ENCODE measurements at places on chromosomes 5 and 9.

DNA sequence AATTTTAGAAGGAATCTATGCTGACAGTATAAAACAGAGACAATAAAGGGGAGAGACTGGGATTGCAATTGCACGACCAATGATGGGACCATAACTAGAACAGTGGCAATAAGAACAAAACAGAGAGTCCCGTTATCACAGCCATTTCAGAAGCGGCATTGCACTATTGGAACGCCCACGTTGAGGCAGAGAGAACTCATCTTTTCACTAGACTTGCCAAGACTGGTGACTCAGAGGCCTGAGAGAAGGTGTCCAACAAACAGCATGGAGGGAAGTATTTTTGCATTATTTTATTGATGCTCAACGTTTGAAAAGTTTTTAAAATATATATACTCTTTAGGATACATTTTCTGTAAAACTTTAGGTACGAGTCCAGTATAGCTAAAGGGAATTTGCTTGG, 737.7 kb downstream of the TLE1 start:
- no peak for DNase-seq

- DNase-seq, result no peak
Observed at GRCh38 chr5:180487556-180487955, 6.6 kb upstream of the CNOT6 start.

DNA sequence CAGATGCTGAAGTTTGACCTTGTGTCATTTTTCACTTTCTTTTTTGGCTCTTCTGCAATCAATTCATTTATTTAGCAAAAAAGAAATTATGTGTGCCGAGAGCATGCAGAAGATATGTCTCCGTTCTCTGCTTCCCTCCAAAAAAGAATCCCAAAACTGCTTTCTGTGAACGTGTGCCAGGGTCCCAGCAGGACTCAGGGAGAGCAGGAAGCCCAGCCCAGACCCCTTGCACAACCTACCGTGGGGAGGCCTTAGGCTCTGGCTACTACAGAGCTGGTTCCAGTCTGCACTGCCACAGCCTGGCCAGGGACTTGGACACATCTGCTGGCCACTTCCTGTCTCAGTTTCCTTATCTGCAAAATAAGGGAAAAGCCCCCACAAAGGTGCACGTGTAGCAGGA, 2.4 kb downstream of the FGFR4 start:
- no peak for DNase-seq

GRCh38 chr9:37650873-37651768, at the start of gene FRMPD1:
Gene FRMPD1 (plus strand): TSS chr9:37650954. CDS start chr9:37692642, 41,688 bp downstream.
- DNase-seq, result peak; percentile 46

All from stimulated activated CD8-positive, alpha-beta memory T cell treated with anti-CD3 and anti-CD28 coated beads, Interleukin-15, amount 100 ng/mL, for 48 hours (primary cell).